ENCODE measurements at places on chromosomes 2 and 18.

GRCh38 chr2:161969159-161969558 is 104.9 kb downstream of the DPP4 start:
- DNase-seq = no peak

GRCh38 chr18:10057894-10058791 is 144.3 kb downstream of the VAPA start:
- peak; percentile 40 for DNase-seq

DNA sequence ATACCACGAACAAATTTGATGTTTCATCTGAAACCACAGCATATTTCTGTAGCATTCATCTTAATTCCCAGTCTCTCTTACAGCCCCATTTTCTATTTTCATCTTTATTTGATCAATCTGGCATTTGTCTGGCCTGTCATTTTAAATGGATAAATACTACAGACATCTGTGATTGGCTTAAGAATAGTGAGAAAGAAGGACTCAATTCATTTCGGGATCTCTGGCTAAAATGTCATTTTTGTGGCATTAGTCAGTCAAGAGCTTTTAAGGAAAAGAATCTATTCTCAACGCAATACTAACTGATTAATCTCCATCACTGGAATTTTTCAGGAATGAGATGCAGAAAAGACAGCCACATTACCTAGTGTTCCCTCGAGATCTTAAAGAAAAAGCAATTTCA is 585.9 kb downstream of the IRS1 start:
- DNase-seq = no peak

GRCh38 chr18:24535527-24536295 is 75.3 kb downstream of the HRH4 start:
- DNase-seq = no peak

- DNase-seq = no peak
Observed at GRCh38 chr2:60098996-60099395, 454.5 kb downstream of the BCL11A start.

DNA sequence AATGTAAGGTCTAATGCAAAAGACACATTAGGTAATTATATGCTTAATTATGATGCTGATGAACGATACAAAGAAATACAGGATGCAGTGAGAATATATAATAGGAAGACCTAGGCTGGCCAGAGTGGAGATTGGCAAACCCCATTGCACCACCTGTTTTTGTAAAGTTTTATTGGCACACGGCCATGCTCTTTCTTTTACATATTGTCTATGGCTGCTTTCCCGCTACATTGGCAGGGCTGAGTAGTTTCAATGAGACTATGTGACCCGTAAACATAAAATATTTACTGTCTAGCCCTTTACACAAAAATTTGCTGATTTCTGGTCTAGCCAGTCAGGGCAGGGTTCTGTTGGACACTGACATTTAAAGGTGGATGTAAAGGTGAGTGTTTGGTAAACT is 5.4 kb downstream of the SEC11C start:
- no peak for DNase-seq

DNA sequence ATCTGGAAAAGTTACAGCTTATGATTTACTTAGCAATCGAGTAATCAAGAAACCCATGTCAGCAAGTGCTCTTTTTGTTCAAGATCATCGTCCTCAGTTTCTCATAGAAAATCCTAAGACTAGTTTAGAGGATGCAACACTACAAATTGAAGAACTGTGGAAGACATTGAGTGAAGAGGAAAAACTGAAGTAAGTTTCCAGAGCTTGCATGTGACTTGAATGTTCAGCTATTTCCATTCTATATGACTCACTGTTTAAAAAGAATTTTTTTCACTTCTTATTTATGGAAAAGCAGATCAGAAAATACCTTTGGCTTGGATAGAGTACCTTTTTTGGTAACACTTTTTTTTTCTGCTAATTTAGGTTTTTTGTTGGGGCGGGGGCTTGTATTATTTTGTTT is 70.7 kb downstream of the PMS1 start:
- DNase-seq = no peak

GRCh38 chr2:196293751-196294515 is 122.6 kb upstream of the STK17B start:
- DNase-seq = no peak

GRCh38 chr2:45777996-45778719 is 126.7 kb downstream of the PRKCE start:
- no peak for DNase-seq

GRCh38 chr2:10923008-10923375 is 11.3 kb downstream of the KCNF1 start:
- DNase-seq = no peak

- DNase-seq = no peak
Observed at GRCh38 chr2:104733226-104733943, 120.5 kb upstream of the POU3F3 start.

GRCh38 chr2:191150600-191151330 is at the start of gene STAT4:
TSS of gene STAT4 (minus strand) at chr2:191150994. CDS start at chr2:191148203, 2,791 bp downstream.
- DNase-seq = no peak

DNA sequence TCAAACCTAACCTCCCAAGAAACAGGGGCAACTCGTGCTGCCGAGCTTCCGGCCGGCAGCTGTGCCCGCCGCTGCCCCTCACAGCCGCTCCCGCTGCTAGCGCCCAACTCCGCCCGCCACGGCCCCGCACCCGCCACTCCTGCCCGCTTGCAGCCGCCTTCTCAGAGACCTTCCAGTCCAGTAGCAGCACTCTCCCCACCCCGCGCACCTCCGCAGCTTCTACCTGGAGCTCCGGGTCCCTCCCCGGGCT is 722 bp upstream of the C2orf15 start:
- no peak for DNase-seq

DNA sequence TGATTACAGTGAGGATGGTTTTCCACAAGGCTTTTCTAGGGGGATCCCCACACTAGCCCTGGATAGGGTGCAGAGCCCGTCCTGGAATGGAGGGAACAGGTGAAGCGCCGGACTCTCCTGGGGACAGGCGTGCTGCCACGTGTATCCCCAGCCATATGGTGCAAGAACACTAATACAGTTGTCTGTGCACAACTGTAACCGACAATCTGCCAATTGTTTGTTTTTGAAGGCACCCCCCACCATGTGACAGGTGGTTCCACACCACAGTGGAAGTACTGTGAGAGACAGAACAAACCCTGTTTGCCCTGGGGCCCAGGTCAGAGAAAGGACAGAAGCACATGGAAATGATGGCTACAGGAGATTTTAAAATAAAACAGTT is 52.9 kb downstream of the MYCN start:
- peak; percentile 54 for DNase-seq

GRCh38 chr2:30504731-30505130 is 57.7 kb downstream of the LCLAT1 start:
- no peak for DNase-seq

- peak; percentile 41 for DNase-seq
Observed at GRCh38 chr2:151973901-151974199, 125.0 kb downstream of the CACNB4 start.

- DNase-seq = no peak
Observed at GRCh38 chr18:28606686-28607085, 429.8 kb upstream of the CDH2 start.

GRCh38 chr2:192053921-192054320 is 140.8 kb downstream of the TMEFF2 start:
- DNase-seq = no peak

- no peak for DNase-seq
Observed at GRCh38 chr2:241980193-241980592, 110.7 kb downstream of the RTP5 start.

GRCh38 chr2:230828272-230828961 is 36.3 kb upstream of the ITM2C start:
- no peak for DNase-seq

DNA sequence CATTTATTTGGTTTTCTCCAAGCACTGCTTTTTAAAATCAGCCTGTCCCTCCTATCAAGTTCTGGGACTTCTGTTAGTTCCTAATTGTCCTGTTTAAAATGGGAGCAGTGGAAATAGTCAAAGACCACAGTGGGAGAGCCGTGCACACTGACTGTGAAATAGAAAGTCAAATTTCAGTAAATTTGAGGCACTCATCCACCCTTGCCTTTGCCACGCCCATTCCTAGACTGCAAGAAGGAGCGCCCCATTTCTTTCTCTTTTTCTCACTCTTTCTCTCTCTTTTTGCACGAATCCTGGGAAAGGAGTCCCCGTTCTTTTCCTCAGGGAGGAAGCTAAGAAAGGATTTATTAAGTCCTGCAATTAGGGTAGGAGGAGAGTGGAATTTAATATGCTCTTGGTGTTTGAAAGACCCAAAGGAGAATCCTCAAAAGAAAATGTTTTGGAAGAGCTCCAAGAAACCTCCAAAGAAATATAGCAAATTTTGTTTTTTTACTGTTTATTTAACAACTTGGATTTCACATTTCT is 7.5 kb downstream of the COL6A3 start:
- no peak for DNase-seq

DNA sequence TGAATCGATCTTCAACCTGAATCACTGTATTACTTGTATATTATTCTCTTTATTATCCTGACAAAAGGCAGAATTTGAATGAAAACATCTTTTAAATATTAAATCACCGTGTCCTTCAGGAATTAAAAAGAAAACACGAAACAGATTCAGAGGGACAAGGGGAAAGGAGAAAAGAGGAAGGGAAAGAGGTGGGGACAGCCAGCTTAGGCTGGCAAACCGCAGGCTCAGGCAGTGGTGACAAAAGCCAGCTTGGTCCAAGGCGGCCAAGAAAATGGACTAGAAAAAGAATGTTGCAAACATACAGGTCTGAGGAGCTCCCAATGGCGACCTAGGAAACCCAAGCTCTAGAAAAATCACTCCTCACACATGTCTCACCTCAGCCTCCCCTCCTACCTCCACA is 6.8 kb downstream of the B4GALT6 start:
- no peak for DNase-seq

- DNase-seq = no peak
Observed at GRCh38 chr2:231928481-231928880, 2.3 kb upstream of the NPPC start.

DNA sequence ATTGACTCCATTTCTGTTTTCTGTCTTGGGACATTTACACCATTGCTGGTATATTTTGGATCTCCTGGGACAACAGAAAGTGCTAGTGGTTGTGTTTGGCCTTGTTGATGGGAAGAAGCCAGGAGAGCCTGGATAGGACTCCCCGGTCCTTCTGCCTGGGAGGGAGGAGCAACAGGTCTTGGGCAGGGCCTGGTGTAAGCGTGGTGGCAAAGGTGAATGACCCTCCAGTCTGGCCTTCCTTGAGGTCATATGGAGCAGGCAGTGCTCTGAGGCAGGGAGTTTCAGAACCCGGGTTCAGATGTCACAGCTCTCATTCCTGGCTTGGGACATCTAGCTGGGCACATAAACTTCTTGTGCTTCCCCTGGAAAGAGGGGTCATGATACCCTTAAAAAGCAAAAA is 56.0 kb upstream of the RBM44 start:
- no peak for DNase-seq

DNA sequence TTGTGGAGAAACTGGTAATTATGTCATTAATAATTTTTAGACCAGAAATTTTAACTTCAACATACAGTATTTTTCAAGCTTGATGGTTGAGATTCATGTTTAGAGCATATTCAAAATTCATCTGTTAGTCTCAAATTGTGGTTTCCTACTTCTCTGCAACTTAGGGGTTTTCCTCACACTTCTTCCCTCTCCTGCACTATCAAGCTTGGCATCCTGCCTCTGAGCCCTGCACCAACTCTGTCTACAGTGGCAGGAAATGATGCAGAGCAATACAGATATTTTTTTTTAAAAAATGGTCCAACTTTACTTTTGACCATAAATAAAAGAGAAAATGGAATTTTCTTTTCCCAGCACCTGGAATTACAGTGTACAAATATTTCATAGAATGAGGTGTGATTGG is 247.3 kb downstream of the NUP35 start:
- DNase-seq = no peak

- no peak for DNase-seq
Observed at GRCh38 chr2:31835450-31835849, 175.4 kb downstream of the MEMO1 start.

- no peak for DNase-seq
Observed at GRCh38 chr2:133888107-133888506, 319.8 kb upstream of the NCKAP5 start.

DNA sequence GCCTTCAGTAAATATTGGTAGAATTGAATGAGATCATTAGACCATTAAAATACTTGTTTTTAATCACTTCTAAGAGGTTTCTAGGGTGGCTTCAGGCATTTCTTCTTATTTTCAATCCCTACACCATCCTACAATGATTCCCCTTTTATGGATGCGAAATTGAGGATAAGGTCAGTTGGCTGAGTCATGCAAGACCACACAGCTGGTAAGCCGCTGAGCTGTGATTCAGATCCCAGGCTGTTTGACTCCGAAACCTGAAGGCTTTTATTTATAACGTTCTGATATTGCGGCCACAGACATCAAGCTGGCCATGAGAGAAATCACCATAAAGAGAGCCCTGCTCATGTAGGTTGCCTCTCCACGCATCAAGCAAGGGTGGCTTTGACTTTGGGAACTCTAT is 133.4 kb downstream of the VAPA start:
- DNase-seq = peak; percentile 4

DNA sequence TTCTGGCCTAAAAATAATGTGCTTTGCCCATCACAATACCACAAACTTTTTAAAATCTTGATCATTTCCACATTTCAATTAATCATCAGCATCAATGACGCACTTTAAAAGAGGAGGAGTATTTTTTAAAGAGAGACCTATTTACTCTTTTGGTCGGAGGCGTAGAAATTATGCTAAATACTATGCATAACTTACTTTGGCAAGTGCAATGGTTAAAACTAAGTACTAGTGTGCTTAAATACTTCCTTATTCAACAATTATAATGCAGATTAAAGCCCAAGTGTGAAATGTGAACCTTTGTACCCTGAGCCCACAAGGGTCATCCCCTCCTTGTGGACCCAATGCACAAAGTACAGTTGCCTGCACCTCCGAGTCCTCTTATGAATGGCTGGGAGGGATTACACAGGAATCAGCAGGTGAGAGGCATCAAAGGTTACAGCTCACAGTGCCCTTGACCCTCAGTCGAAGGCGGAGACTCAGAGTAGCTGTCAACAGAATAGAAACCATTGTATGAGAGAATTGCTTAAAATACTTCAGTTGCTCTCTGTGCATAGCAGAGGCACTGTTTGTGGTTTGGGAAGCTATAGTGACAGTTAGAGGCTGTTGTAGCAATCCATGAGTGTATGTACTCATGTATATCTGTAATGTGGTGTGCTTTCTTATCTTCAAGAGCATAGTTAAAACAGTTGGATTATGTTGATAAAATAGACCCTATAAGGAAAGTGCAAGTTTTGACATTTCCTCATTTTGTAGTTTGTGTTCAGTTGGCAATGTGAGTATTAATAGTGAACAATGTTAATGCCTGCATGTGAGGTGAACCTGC is 151.7 kb upstream of the ITGA4 start:
- DNase-seq = no peak

- no peak for DNase-seq
Observed at GRCh38 chr18:78080761-78081160, 831.1 kb downstream of the GALR1 start.

GRCh38 chr18:61340148-61340547 is 6.9 kb downstream of the CDH20 start:
- DNase-seq = no peak

Data from right hindlimb (tissue), 1 donor.